ENCODE measurements at places on chromosomes 3 and 15.

DNA sequence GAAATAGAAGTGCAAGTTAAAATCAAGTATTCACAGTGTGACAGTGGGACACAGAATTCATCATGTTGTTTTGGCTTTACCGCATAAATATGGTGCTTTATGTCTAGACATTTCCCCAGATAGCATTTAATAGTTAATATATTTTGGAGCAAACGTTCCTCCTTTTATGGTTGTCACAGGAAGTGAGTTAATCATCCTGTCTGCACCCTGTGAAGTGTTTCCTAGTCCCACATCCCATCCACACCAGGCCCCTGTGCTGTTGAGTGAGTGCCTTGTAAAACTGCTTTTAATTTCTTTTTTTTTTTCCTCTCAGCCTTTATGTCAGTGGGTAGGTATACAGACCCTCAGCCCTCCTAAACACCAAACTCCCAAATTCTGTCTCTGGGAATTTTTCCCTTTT lies 393.7 kb downstream of the FEZF2 start:
- no peak for DNase-seq

DNA sequence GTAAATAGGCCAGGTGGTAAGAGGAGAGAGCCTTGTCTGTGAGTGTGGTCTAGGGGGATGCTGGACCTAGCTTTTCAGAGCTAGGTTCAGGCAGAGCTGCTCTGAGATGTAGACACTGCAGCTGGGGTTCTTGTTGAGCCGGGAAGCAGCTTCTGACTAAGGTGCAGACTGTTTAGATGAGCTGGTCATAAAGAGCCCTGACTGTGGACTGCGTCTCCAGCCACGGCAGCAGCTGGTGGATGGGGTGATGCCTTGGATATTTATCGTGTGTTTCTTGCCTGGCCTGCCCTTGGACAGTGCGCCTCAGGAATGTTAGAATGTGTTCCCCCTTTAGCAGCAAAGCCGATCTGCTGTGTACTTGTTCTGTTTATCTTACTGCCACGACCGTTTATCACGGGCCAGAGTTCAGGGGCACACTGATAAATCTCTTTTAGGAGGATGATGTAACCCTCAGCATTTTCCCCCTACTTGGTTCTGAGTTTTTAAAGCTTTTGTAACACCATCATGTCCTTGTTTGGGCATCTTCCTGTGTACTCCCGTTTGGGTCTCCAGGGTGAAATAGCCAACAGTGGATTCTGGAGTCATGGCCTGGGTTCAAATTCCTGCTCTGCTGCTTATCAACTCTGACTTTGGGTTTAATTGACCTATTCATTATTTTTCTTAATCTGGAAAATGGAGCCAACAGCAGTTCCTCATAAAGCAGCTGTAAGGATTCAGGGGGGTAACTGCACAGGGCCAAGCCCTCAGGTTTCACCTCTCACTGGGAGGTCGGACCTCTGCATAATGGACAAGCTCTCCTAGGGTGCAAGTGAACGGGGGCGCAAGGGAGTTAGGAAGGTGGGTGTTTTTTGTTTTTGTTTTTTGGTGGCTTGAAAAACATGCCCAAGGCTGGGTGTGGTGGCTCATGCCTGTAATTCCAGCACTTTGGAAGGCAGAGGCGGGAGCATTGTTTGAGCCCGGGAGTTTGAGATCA lies 51.4 kb downstream of the FLNB start:
- DNase-seq: no peak

GRCh38 chr3:73699327-73699726 lies 74.6 kb upstream of the PDZRN3 start:
- no peak for DNase-seq

DNA sequence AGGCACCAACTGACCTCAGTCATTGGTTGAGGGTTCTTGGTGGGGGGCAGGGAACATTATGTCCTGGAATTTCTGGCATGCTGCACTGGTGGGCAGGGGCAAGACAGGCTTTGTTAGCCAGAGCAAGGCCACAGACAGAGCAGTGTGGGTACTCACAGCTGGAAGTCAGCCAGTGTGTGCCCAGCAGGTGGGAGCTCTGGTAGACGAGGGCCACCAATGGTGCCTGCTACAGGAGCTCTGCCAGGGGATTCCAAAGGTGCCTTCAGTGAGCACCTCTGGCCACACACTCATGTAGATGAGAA lies 31.3 kb downstream of the CYP8B1 start:
- no peak for DNase-seq

DNA sequence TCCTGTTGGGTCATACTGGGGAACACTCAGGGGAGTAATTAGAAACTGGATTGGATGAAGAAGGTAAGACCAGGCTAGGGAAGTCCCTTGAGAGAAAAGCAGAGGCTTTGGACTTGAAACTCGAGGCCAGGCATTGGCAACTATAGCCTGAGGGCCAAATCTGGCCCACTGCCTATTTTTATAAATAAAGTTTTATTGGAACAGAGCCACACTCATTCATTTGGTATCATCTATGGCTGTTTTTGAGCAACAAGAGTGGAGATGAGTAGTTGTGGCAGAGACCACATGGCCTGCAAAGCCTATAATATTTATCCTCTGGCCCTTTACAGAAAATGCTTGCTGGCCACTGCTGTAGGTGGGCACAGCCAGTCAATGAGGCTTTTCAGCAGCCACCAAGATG lies 301.4 kb downstream of the UACA start:
- no peak for DNase-seq

DNA sequence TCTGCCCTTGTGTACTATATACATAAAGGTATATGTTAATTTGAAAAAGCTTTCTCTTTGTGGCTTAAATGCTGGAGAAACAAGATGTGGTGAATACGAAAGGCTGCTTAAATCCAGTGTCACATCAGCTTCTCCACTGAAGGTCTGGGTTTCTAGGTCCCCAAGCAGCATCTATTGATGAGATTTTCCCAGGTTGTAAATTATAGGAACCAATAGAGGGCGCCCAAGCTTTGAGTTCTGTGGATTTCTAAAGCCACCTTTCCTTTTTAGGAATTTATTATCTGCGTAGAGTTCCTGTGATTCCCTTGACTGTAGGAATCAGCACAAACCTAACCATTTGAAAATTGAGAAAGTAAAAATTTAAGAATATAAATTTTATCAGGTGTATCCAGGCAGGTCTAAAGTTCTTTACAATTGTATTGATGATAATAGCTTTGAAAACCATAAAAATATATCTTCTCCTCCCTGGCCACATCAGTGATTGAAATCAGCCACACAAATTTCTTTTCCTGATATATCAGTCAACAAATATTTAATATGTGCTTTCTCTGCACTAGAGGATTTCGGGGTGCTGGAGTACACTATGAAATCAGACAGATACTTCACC lies 88.3 kb upstream of the ADAMTSL3 start:
- no peak for DNase-seq

DNA sequence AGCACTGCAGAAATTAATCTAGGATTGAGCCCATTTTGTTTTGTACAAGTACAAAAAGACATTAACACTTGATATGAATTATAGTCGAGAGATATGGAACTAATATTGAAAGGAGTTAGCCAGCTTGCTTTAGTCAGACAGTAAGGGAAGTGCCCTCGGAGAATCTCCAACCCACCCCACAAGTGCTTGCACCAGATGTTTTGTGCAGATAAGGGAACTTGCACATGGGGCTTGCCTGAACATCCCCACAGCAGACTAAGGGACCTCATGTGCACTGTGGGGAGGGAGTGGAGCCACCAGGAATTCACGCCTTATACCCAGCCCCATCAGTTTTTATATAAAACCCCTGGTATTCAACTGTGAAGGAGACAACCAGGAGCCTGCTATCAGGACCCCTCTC lies 122.3 kb downstream of the EFHB start:
- no peak for DNase-seq

- no peak for DNase-seq
Observed at GRCh38 chr15:56040081-56041035, 46.9 kb upstream of the NEDD4 start.

- DNase-seq: no peak
Observed at GRCh38 chr3:178808748-178809147, 262.9 kb downstream of the ZMAT3 start.

DNA sequence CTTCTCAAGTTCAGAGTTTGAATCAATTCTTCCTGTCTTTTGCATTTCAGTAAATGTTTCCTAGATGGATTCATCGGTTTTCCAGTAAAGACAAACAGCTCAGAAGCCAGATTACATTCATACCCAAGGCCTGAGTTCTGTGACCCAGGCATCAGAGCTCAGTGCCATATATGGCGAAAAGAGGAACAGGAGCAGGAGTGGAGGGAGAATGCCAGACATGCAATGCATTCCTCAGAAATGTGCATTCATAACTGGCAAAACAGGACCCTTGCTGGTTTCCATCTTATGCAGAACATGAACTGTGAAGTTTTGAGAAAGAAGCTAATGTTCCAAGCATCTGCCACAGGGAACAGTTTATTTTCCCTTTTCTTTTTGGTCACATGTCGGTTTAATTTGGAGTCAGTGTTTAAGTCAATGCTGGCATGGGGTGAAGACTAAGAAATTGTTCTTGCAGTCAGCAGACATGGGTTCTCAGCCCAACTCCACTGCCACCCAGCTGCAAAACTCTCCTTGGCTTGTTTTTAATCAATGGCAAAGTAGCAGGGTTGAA lies 116.5 kb downstream of the LPP start:
- no peak for DNase-seq

GRCh38 chr3:25460751-25461150 lies 32.7 kb downstream of the RARB start:
- DNase-seq: no peak

- DNase-seq: no peak
Observed at GRCh38 chr3:123390865-123391600, 57.9 kb downstream of the ADCY5 start.

Measured in type B pancreatic cell (in vitro differentiated cells).